ENCODE measurements at places on chromosomes 12 and 14. TPM values are rescaled to one million over a fixed set of nuclear protein-coding genes. Genes with fewer than 3 reads are reported as not detected.

Gene SBNO1
- 22.6 TPM for total RNA-seq

Gene DDN
- total RNA-seq = 0.75 TPM

Gene IL26
- total RNA-seq = not detected

Gene PAH
- 0.14 TPM for total RNA-seq

Gene PPFIA2
- not detected for total RNA-seq

Gene CISTR
- not detected for total RNA-seq

Gene C14orf119
- total RNA-seq = 102 TPM

Gene IL31
- not detected for total RNA-seq

Gene FRMD6
- 48.0 TPM for total RNA-seq

Data from A549 treated with Hydrocortisone at 1 μM for 4 hours (cell line).